Activated CD4-positive, CD25-positive, alpha-beta regulatory T cell treated with anti-CD3 and anti-CD28 coated beads, Interleukin-2, amount 50 U/mL, for 16 hours (primary cell): ENCODE measurements at places on chromosomes 6 and 20.
A peak's percentile ranks its signal among the peaks of the same experiment; 100 is the strongest.

GRCh38 chr6:143744551-143745165 is 66.9 kb downstream of the PHACTR2 start:
- no peak for DNase-seq

DNA sequence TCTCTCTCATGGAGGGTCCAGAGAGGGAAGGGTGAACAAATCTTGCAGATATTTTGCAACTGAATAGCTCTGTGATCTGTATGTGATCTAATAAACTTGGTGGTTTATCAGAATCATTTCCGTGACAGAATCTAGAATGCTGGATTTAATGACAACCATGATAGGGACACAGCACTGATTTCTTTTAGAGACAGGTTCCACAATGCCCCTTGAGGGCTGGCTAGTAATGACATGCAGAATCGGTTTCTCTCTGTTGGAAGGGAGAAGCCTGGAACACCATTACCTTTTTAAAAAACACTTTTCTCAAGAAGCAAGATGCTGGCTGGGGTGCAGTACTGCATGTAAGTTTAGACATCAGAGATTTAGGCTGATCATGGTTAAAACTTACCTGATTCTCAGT is 313.4 kb downstream of the CDH26 start:
- DNase-seq, result no peak

GRCh38 chr6:32790306-32790705 is 26.5 kb downstream of the HLA-DOB start:
- no peak for DNase-seq

- no peak for DNase-seq
Measured at GRCh38 chr20:18466574-18466893, 296 bp downstream of the DZANK1 start.

GRCh38 chr6:19613678-19614077 is 223.5 kb upstream of the ID4 start:
- no peak for DNase-seq

GRCh38 chr20:35305682-35306556 is 13.7 kb upstream of the FAM83C start:
- peak; percentile 31 for DNase-seq

DNA sequence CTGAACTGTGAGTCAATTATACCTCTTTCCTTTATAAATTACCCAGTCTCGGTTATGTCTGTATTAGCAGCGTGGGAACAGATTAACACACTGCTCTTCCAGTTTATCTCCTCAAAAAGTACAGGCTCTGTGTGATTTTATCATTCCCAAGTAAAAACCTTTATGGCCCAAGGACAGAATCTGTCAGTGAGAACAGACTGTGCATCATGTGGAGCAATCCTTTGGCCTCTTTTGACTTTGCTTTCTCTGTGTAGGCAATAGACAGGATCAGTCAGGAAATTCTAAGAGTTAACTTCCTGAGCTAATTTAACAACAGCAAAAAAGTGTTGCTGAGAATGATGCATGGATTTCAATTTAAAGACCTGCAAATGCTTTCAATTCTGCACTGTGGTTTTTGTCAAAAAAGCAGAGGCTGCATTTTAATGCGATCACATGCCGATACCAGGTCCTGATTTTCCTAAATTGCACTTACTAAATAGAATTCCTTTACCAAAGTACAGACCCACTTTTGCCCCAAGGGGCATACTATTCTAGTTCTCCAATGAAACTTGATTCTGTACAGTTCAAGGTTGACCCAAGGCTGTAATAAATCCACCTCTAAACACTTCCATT is 246.7 kb upstream of the MARCKS start:
- DNase-seq, result no peak

DNA sequence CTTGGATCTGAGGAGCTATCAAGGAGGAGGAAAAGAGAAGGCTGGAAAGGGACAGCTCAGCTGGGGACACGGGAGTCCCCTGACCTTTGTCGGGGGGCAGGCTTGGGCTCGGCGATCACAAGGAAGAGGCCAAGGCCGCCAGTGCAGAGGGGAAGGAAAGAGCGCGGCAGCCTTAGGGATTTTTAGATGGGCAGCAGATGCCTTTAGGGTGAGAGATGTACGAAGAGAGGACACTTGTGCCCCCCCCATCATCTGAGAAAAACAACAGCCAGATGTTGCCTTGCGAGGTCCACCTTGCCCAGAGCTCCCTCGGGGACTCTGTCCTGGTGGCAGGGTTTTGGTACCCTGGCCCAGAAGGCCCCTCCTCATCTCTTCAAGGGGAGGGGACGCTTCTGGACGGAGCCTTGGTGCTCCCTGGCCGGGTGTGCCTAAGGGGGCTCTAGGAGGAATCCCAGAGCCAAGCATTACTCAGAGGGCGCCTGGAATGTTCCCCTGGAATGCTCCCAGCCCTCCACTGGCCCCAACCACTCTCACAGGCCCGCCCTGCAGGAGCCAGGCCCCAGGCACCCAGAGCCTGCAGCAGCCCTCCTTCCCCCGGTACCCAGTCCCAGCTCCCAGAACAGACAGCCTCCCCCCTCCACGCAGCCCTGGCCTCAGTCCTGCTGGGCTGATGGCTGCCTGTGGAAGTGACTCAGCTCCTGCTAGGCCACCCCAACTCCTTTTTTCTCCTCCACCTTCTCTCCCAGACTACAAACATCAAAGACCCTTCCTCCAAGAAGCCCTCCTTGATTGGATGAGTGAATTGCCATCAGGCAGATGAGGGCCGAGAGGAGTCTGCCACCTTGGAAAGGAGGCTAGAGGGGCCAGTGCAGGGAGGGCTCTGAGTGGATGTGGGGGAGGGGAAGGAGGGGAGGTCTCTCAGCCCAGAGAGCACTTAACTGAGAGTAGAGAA is 1.8 kb downstream of the ADAM33 start:
- no peak for DNase-seq

DNA sequence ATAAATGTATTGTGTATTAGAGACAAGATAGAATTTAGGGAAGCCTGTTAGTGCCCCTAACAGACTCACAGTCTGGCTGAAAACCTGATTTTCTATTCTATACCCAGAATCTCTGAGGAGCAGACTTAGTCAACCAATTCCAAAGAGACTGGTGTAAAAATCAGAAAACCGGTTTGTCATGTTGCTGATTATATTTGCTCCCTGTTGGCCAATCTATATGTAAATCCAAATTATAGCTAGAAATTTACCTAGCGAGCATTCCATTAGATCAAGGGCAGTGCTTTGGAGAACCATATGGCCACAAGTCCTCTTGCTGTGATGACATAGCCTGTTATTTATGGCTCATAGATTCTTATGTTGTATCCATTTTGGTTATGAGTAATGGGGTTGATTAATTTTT is 4.8 kb downstream of the NFYA start:
- no peak for DNase-seq

DNA sequence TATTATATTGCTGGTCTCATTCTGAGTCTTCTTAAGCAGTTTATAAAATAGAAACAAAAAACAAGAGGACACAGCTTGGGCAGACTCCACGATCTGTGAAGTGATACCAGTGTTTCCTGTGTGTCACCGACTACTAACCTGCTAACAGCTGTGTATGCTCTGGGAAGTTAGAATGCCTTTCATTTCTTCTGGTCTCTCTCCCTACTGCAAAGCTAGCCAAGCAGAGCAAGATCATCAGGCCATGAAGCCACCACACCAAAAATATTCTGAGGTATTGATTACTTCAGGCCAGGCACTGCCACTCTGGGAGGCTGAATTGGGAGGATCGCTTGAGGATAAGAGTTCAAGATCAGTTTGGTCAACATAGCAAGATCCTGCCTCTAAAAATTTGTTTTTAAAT is 46.9 kb upstream of the SMIM29 start:
- no peak for DNase-seq

- peak; percentile 55 for DNase-seq
Measured at GRCh38 chr20:31722257-31723068, at the start of gene BCL2L1. TSS of gene BCL2L1 (minus strand) at chr20:31722868. CDS start at chr20:31722218, 650 bp downstream.

DNA sequence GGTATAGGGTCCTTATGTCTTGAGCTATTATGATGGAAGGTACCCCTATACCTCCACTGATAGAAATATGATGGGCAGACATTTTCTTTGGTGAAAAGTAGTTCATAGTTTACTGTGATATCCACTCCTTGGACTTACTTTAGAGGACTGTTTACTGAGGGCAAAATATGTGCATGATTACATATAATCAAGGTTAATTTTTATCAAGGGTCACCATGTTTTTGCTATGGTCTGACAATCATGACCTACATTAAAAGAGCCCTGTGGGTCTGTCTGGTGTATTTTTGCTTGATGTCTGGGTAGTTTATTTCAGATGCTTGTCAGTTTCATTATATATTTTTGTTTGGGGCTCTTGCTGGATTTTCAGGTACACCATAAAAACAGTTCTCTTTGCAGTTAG is 40.1 kb downstream of the CDKAL1 start:
- DNase-seq, result no peak

DNA sequence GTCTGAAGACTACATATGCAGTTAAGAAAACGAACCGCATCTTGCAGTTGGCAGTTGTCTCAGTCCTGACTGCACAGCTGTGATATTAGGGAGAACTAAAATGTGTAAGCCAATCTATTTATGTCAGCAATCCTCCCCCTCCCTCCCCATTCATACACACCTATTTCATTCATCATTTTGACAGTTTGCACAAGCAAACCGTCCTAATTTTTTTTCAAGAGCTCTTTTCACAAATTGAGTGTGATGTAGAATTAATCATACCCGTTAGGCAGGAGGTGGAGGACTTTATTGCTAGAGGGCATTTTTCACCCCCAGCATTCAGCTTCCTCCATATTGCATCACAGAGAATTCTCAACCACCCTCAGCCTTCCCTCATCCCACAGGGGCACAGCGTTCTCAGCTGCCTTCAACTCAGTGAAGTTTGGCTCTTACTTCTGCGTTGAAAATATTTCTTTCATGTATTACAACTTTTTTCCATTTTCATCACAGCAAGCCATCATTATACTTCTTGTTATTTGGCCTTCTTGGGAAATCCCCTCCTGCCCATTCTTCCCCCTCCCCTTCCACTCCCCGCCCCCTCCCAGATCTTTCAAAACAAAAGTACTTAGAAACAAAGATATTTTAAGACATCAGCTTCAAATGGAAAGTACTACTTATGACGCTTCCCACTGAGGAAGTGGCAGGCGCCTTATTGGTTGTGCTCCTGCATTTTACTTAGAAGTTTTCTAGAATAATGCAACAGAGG is 37.5 kb downstream of the NOX3 start:
- DNase-seq, result peak; percentile 47

DNA sequence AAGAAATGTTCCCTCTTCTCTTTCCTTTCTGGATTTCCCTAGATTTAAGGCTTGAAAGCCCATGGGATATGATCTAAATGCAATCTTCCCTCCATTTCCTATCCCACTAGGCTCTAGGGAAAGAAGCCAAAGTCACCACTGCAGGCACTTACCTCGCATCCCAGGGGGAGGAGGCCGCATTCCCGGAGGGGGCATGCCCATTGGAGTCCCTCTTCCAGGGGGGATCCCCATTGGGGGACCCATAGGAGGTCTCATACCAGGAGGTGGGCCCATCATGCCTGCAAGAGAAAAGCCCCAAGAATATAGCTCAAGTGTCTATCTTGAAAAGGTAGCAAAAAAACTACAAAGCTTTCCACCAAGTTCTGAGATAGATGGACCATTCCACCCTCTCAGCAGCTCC is 8.1 kb downstream of the SNRPB start:
- no peak for DNase-seq

DNA sequence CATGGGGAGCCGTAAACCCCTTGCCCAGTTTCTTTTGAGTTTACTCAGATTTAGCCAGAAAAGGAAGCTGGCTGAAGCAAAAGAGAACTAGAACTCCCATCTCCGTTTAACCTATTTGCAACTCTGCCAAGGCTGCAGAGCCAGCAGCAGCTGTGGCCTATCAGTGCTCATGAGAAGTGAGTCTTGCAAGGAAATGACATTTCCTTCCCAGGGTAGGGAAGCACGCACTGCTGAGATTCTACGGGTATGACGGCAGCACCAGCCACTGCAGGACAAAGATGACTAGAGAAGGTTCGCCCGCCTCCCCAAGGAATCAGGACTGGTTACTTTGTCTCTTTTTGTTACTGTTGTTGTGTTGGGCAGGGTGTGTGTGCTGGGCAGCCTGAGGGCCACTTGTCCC is 47.6 kb downstream of the PPP1R3G start:
- DNase-seq, result no peak

DNA sequence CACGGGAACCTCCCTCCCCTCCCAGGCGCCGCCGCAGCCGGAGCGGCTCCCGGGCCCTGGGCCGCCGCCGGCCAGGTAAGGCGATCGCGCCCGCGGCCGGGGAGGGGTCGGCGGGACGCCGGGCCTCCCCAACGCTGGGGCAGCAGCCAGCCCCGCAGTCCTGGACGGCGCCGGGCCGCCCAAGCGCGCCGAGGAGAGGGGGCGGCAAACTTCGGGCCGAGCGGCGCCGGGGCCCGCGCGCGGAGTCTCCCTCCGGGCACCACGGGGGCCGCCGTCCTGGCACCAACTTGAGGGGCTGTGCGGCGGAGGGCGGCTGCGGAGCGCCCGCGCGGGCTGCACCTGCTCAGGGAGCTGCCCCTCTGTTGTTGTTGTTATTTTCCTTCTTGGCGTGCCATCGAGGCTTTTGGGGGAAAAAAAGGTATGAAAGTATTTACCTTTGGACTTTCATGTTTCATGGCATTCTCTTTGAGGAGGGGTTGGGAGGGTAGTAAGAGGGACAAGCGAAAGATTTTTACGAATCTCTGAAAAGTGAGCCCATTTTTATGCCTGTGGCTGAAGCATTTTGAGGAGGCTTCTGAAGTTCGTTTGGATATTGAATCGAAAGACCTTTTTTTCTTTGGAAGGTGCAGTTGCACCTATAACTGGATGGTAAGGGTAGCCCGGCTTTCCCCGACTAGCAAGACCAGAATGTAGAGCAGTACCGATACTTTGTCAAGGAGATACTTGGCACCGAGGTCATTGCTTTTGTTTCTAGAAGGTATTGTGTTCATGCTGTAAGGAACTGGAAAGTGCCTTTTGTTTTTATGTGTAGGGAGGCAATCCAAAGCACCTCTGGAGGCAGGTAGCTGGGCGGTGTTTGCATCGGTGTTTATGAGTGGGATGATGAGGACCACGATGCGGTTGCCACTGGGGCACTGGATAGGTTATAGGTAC is at the start of gene RNF182:
Gene RNF182, plus strand, starts transcription at position 4 of the 933 bp plus-strand sequence. CDS start 52,168 bp downstream, outside the sequence.
- no peak for DNase-seq
